Chondrocyte (in vitro differentiated cells): ENCODE measurements at places on chromosomes 7 and 10.

- DNase-seq = no peak
Observed at GRCh38 chr10:70829543-70829942, 13.8 kb downstream of the SGPL1 start.

GRCh38 chr7:76233538-76234281 is 32.0 kb downstream of the SRRM3 start:
- DNase-seq = no peak

DNA sequence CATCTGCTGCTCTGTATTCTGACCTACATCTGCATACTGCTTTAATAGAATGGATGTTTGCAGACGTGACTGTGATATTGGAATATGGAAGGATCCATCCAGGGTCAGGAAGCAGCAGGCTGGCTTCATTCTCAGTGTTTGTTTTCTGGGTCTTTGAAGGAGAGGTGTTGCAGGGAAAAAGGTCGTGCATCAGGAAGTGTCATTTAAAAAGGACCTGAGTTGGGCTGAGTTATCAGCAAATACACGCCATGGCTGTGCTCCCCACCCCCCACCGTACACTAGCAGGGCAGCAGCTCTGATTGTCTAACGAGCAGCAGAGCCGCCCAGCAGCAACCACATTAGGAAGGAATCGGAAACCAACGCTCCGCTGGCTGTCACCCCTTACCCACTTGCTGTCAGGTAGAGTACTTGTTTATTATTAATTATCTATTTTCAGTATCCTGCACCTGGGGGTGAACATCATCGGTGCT is 63.1 kb upstream of the STEAP1B start:
- no peak for DNase-seq

GRCh38 chr10:91374052-91374451 is 36.1 kb upstream of the HECTD2 start:
- no peak for DNase-seq

GRCh38 chr7:28083164-28083997 is 97.2 kb downstream of the JAZF1 start:
- DNase-seq = no peak

- DNase-seq = no peak
Observed at GRCh38 chr7:149881328-149882247, 7.8 kb downstream of the ATP6V0E2 start.

- no peak for DNase-seq
Observed at GRCh38 chr7:2289111-2289586, 25.1 kb downstream of the SNX8 start.

DNA sequence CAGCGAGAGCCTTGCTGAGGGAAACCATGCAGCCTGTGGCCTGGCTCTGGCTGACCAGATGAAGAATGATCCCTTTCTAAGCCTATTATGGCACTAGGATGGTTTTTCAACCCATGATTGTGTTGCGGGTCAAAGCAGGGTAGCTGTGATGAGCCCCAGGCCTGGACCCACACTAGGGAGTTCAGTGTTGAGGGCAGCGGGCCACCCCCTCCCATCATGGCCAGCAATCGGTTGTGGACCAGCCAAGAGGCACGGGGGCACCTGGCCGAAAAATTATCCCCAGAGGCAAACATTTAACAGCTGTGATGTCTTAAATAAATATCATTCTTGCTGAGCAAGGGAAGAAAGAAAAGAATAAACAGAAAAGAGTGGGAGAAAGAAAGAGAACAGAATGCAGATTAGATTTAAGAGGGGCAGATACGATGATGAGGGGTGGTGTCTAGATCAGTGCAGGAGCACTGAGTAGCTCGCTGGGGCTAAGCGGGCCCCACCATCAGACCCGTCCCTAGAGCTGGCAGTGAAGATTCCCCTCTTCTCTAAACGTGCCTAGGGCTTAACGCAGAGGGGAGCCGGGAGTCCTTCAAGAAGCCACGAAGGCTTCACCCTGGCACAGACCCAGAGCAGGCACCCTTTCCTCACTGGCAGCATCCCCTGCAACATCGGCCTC is 82.7 kb downstream of the SLC37A3 start:
- DNase-seq = no peak

DNA sequence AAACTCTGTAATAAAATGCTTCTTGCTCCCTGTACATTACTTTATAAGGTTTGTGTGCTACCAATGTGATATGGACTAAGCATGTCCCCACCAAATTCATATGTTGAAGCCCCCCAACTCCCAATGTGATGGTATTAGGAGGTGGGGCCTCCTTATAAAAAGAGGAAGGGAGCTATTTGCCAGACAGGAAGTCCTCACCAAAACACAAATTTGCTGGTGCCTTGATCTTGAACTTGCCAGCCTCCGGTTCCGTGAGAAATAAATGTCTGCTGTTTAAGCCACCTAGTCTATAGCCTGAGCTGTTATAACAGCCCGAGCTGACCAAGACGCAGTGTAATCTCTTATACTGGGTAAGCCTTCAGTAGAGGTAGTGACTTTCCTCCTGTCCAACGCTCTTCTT is 114.5 kb downstream of the INHBA start:
- no peak for DNase-seq

DNA sequence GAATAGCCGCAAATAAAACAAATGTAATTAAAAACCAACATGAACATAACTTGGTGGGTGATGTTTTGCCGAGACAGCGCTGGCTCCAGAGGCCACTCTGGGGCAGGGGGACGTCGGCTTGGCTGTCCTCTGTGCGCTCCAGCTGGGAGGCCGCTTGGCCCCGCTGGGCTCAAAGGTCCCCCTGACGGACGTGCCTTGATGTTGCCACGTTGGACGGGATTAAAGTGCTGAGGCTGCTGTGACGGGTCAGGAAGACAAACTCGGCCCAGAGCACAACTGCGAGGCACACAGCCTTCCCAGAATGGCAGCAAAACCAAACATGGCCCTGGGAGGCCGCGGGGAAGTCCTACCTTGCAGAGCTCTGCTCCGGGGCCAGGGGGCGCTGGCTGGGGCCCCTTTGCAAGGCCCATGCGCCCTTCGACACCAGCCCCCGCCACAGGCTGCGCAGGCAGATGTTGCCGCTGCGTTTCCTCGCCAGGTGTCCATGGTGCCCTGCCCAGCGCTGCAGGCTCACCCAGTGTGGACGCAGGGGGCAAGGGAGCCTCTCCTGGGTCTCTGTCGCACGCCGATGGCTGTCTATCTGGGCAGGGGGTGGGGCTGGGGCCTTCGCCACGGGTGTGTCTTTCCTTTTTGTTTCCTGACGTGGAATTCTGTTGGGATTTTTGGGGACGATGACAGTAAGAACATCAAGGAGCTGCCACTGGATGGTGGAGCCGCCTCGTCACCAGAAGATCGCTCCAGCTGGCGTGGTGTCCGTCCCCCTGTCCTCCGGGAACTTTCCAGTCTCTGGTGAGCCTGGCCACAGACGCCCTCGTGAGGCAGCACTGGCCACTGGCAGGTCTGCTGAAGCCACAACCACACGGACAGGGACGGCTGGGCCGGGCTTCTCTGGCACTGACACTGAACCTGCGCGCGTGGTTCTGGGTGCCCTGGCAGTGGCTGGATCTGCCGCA is 99.6 kb upstream of the DIP2C start:
- DNase-seq = peak; percentile 90

- peak; percentile 81 for DNase-seq
Observed at GRCh38 chr7:102044984-102045673, 227.7 kb downstream of the CUX1 start.

- no peak for DNase-seq
Observed at GRCh38 chr7:92251181-92251580, 5.4 kb downstream of the ANKIB1 start.

GRCh38 chr7:151982806-151983205 is 26.6 kb downstream of the GALNTL5 start:
- DNase-seq = no peak

DNA sequence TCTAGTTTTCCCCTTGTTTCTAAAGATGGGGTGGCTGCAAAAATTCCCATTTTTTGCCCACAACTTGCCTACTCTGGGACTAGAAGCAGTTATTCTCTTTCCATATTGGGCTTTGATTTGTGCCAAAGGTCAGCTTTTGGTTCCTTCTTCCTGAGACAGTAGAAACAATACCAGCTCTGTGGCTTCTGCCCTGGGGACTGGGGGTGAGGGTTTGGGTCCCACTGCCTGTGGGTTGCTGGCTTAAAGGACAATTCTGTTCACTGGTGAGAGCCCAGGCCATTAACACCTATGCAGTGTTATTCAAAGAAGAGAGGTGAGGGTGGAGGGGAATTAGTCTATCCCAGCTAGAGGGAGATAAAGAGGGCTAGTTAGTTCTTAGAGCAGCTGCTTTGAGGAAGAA is 171.5 kb downstream of the CPEB3 start:
- DNase-seq = no peak
